DND-41 (cell line): ENCODE measurements at places on chromosomes 1 and 21.

- no peaks in the 10 kb centered on the region for H3K4me1 ChIP-seq
- no peak for DNase-seq
- peaks cover 59% of the 10 kb centered on the region for H3K36me3 ChIP-seq
Measured at GRCh38 chr21:41845310-41846032, 33.7 kb downstream of the PRDM15 start.

DNA sequence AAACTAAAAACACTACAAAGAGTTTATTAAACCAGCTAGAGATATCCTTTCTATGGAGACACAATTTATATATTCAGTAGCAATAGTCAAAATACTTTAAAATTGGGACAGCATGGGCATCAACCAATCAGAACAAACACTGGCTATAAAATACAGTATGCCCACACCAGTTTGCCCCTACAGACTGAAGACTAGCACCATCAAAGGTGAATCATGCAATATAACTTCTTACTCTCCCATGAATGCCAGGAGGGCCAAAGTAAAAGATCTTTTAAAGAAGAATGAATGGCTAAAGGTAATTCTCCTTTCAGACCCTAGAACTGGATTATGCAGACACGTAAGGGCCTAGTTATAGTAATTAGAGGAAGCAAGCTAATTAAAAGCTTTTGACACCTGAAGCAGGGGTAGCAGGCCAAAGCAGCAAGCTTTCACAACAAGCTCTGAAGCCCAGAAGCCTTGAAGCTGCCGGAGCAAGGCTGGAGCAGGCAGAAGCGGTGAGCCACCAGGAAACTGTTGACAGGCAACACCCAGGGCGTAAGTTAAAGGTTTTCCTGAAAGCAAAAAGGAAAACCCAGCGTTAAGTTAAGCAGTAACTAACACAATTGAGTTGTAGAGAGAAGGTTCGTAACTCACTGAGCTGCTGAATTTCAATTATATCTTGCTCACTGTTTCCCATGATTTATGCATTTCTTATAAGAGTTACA, 99.3 kb downstream of the CDC42BPA start:
- H3K4me3 ChIP-seq: no peak overlapping the region
- H3K27ac ChIP-seq: no peak overlapping the region
- H3K27me3 ChIP-seq: peaks cover 9% of the 10 kb centered on the region

GRCh38 chr21:28235169-28235895, 757.3 kb downstream of the LTN1 start:
- H3K36me3 ChIP-seq: no peaks in the 10 kb centered on the region
- H3K4me1 ChIP-seq: no peaks in the 10 kb centered on the region
- DNase-seq: no peak
- H3K27me3 ChIP-seq: no peaks in the 10 kb centered on the region
- H3K4me3 ChIP-seq: no peak overlapping the region
- H3K27ac ChIP-seq: no peak overlapping the region

DNA sequence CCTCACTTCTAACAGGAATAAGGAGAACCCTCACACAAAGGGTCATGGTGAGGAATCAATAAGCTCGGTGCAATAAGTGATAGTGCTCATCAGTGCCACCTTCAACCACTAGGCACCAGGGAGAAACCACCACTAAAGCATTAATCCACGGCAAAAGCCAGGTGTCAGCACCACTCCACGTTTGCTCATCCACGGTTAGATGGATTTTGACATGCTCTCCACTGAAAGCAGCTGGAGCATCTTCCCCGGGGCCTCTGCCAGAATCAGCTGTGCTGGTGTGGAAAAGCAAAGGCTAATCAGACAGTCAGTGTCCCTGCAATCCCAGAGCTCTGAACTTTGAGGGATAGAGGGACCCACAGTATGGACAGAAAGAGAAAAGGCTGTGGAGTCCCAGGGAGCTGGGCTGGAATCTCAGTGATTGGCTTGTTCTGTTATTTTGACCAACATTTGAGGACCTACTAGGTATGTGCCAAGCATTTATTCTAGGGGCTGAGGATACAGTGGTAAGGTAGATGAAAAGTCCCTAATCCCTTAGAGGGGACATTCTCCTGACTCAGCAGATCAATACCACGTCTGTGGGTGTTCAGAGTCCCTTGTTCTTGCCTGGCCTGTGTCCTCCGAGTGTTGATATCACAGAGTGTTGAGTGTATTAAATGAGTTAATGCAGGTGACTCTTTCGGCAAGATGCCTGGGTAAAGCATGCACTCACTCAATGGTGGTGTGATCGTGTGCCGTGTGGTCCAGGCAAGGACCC, 41.3 kb downstream of the FHAD1 start:
- H3K27me3 ChIP-seq: no peaks in the 10 kb centered on the region
- no peak for DNase-seq
- H3K4me1 ChIP-seq: no peaks in the 10 kb centered on the region
- no peaks in the 10 kb centered on the region for H3K36me3 ChIP-seq
- no peak overlapping the region for H3K4me3 ChIP-seq

DNA sequence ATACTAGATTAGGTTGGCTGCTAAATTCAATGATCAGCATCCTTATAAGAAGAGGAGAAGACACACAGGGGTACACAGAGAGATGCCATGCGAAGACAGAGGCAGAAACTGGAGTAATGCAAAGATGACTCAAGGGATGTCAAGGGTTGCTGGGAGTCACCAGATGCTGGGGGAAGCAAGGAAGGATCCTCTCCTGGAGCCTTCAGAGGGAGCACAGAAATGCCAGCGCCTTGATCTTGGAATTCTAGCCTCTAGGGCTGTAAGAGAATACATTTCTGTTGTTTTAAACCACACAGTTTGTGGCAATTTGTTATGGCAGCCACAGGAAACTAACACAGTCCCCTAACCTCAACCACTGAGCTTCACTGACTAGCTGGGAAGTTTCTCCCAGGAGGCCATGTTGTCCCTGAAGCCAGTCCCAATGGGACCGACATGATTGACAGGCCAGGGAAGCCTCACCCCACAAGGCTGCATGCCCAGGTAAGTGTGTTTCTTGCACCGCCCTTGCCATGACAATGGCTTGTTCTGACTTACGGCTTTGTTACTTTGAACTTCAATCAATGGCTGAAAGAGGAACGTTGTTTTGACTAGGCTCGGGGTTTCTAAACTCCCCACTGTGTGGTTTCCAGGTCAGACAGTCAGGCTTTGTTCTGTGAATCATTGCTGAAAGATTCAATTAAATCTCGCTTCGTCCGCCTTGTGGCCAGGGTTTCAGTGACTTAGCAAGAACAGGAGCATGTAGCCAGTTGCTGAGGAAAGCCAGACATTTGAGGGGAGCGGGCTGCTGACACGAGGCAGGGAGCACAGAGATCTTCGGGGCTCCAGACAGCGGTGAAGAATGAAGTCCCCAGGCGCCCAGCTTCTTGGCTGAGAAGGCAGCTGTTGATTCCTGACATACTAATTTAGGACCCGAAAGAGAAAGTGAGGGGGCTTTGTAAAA, 62.3 kb downstream of the RUNX1 start:
- no peak for DNase-seq
- no peak overlapping the region for H3K4me3 ChIP-seq
- H3K4me1 ChIP-seq: peaks cover 84% of the 10 kb centered on the region
- H3K27me3 ChIP-seq: no peaks in the 10 kb centered on the region
- peak overlapping the region; percentile 53 for H3K27ac ChIP-seq
